ENCODE measurements at places on chromosomes 3 and 15. TPM values are rescaled to one million over a fixed set of nuclear protein-coding genes. Genes with fewer than 3 reads are reported as not detected.

Gene ZNF621
- polyA plus RNA-seq = 31.0 TPM

Gene GOLGA8R
- polyA plus RNA-seq = 11.7 TPM

Gene COL6A5
- polyA plus RNA-seq = 0.03 TPM

Gene NIT2
- 121 TPM for polyA plus RNA-seq

Gene ADGRG7
- polyA plus RNA-seq = 0.04 TPM

Gene C2CD4B
- 0.88 TPM for polyA plus RNA-seq

Data from renal pelvis (tissue), 12 donors.